GM12892 (cell line): ENCODE measurements at places on chromosomes 11 and 22.

- DNase-seq, result no peak
Measured at GRCh38 chr22:30891443-30891755, 77.2 kb downstream of the MORC2 start.

DNA sequence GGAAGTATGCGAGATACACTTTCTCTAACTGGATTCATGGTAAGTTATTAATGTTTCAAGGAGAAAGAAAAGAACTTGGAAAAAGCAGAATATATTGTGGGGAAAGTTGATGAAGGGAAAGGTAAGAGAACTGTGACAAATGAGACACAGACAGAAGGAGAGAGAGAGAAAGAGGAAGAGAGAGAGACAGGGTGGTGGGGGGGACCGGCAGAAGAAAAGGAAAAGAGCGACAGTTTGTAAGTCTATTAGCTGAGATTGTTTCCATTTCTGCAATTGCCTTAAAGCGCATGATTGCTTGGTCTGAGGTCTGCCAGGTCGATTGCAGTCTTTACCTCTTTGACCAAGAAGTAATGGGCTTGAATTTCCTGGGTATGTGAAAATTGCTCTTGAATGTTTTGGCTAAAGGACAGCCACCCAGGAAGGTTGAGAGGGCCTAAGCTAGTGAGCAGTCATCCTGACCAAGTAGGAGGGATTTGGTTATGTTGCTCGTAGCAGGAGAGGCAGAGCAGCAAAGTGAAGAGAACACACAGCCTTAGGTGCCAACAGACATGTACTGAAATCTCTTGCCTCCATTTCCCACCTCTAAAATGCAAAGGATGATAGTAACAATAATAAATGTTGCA is 23.6 kb upstream of the TMA7B start:
- no peak for DNase-seq

DNA sequence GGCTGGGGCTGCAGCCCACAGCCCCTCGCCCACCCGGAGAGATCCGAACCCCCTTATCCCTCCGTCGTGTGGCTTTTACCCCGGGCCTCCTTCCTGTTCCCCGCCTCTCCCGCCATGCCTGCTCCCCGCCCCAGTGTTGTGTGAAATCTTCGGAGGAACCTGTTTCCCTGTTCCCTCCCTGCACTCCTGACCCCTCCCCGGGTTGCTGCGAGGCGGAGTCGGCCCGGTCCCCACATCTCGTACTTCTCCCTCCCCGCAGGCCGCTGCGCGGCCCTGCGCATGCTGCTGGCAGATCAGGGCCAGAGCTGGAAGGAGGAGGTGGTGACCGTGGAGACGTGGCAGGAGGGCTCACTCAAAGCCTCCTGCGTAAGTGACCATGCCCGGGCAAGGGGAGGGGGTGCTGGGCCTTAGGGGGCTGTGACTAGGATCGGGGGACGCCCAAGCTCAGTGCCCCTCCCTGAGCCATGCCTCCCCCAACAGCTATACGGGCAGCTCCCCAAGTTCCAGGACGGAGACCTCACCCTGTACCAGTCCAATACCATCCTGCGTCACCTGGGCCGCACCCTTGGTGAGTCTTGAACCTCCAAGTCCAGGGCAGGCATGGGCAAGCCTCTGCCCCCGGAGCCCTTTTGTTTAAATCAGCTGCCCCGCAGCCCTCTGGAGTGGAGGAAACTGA is 731 bp downstream of the GSTP1 start:
- DNase-seq, result no peak

DNA sequence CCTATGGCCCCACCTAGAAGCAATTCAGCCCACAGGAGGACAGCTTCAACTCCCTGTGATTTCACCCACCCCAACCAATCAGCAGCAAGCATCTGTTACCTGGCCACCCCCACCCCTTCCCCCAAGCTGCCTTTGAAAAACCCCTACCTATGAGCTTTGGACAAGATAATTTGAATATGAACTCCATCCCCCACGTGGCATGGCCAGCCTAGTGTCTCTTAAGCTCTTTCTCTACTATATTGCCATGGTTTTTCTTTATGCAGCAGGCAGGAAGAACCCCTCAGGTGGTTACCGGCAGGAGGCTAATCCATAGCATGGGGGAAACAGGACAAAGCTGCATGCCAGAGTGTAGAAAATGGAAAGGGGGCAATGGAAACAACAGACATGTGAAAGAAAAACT is 29.0 kb downstream of the CTSC start:
- DNase-seq, result no peak
